A549 treated with AZD2906 at 1 μM for 4 hours (cell line): ENCODE measurements at places on chromosomes 2 and 18. TPM values are rescaled to one million over a fixed set of nuclear protein-coding genes. Genes with fewer than 3 reads are reported as not detected.

Gene PUS10
- 2.0 to 3.7 TPM (median 2.5 TPM) in 5 replicates for total RNA-seq

Gene ABCG5
- not detected in 5 replicates for total RNA-seq

Gene CCDC121
- 3.4 to 4.4 TPM (median 4.0 TPM) in 5 replicates for total RNA-seq

Gene DNAJC5G
- total RNA-seq = not detected in 5 replicates

Gene C1GALT1C1L
- 1.5 to 2.6 TPM (median 2.4 TPM) in 5 replicates for total RNA-seq

Gene PDE1A
- total RNA-seq = 0.15 to 0.30 TPM (median 0.19 TPM) in 5 replicates

Gene WNT10A
- 0.06 to 0.11 TPM (median 0.09 TPM) in 4 of 5 replicates, not detected in the other for total RNA-seq

Gene C2orf72
- 4.9 to 7.5 TPM (median 6.9 TPM) in 5 replicates for total RNA-seq

Gene CCT4
- total RNA-seq = 287 to 306 TPM (median 297 TPM) in 5 replicates

Gene ODC1
- total RNA-seq = 167 to 179 TPM (median 174 TPM) in 5 replicates

Gene TYMS
- total RNA-seq = 159 to 169 TPM (median 165 TPM) in 5 replicates

Gene TMEM37
- 2.1 to 2.8 TPM (median 2.6 TPM) in 5 replicates for total RNA-seq

Gene SLC9A2
- total RNA-seq = 2.9 to 3.0 TPM (median 3.0 TPM) in 5 replicates

Gene GALNT3
- total RNA-seq = 0.06 to 0.08 TPM in 2 of 5 replicates, not detected in the others

Gene ITGB6
- 0.40 to 0.87 TPM (median 0.55 TPM) in 5 replicates for total RNA-seq
